ENCODE measurements at places on chromosomes 7 and 10. TPM values are rescaled to one million over a fixed set of nuclear protein-coding genes. Genes with fewer than 3 reads are reported as not detected.

DNA sequence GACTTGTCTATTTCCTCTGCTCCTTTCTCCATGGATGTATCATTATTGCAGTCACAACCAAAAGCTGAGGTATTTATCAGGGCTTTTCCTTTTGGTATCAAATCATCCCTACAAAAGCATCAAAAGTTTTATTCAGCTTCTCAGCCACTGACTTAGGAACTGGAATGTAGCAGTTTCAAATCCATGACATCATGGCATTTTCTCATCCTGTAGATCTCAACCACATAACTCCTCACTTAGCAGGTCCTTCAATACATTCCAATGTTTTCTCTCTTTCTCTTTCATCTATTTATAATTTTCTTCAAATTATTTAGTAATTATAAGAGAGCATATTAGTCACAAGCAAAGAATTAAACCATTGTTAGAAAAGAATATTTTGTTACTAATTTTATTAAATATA lies 537.4 kb upstream of the SORCS1 start:
- H3K27ac ChIP-seq, result no peak overlapping the region
- H3K36me3 ChIP-seq, result no peaks in the 10 kb centered on the region
- no peaks in the 10 kb centered on the region for H3K27me3 ChIP-seq
- no peaks in the 10 kb centered on the region for H3K4me1 ChIP-seq
- H3K4me3 ChIP-seq, result no peak overlapping the region

The ITIH5 gene
- 14.6 TPM for total RNA-seq

DNA sequence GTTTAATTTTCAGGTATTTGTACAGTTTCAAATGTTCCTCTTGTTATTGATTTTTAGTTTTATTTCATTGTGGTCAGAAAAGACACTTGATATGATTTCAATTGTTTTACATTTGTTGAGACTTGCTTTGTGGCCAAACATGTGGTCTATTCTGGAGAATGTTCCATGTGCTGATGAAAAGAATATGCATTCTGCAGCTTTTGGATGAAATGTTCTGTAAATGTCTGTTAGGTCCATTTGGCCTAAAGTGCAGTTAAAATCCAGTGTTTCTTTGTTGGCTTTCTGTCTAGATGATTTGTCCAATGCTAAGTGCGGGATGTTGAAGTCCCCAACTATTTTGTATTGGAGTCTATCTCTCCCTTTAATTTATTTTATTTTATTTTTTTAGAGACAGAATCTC lies 70.5 kb downstream of the ZNF503 start:
- no peaks in the 10 kb centered on the region for H3K36me3 ChIP-seq
- DNase-seq, result no peak
- H3K27ac ChIP-seq, result no peak overlapping the region
- no peak overlapping the region for H3K4me3 ChIP-seq

GRCh38 chr7:19815546-19815945 lies 42.1 kb upstream of the TMEM196 start:
- H3K4me3 ChIP-seq, result no peak overlapping the region
- no peaks in the 10 kb centered on the region for H3K27me3 ChIP-seq
- no peaks in the 10 kb centered on the region for H3K36me3 ChIP-seq
- no peak for DNase-seq

GRCh38 chr7:55237156-55237893 lies 127.8 kb upstream of the LANCL2 start:
- no peaks in the 10 kb centered on the region for H3K36me3 ChIP-seq
- no peaks in the 10 kb centered on the region for H3K27me3 ChIP-seq
- no peak overlapping the region for H3K27ac ChIP-seq
- H3K4me1 ChIP-seq, result no peaks in the 10 kb centered on the region

- DNase-seq, result no peak
- H3K27ac ChIP-seq, result peak overlapping the region; percentile 64
- no peaks in the 10 kb centered on the region for H3K27me3 ChIP-seq
- H3K4me1 ChIP-seq, result peaks cover 20% of the 10 kb centered on the region
- no peak overlapping the region for H3K4me3 ChIP-seq
These were observed 2.4 kb upstream of the CFAP69 start for GRCh38 chr7:90242369-90243168.

DNA sequence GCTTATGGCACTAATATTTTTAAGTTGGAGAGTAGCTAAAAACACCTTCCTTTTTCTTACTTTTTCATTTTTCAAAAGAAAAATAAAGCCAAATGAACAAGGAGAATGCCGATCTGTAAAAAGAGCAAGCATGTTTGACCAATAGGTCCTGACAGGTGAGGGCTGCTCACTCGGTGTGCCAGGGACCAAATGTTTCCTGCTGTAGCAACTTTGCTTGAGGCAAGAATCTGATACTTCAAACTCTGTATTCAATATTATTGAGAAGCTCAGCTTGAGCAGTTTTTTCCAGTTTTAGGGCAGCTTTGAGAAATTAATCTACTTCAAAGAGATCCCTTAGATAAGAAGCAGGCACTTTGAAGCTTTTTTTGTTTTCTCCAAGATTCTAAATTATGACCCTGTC lies 298.1 kb downstream of the BICC1 start:
- H3K36me3 ChIP-seq, result no peaks in the 10 kb centered on the region
- no peak for DNase-seq
- H3K27ac ChIP-seq, result no peak overlapping the region
- no peaks in the 10 kb centered on the region for H3K4me1 ChIP-seq

DNA sequence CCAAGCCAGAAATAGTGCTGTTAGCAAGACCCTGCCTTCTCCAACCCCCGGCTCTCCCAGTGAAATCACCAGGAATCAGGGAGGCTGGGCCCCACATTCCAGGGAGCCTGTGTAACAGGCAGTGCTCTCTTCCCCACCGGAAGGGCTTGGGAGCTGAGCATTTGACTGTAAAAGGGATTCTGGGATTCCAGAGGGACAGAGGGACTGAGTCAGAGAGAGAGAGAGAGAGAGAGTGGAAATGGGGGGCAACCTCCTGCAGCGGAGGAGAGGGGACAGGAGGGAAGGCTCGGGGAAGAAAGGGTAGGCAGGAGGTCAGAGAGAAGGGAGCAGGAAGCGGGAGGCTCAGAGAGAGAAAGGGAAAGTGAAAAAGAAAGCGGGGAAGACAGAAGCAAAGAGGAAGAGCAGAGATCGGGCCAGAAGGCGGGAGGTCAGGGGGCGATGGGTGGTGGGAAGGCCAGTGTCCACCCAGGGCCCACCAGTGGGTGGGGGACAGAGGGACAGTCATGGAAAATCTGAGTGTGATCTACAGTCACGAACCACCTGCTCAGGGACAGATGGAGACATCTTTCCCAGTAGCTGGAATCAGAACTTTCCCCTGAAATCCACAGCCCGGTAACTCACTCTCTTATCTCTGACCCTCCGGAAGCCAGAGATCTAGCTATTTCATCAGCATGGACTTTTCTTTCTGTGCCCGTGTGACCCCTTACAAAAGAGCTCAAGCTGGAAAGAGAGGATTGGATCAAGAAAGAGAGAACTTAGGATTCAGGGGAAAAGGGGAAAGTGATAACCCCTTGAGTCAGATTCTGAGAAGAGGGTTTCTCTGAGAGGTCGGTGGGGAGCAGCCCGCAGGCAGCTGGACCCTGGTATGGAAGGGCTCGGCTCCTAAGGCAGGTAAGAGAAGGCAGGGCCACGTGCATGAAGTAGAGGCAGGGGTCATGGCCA lies 4.6 kb upstream of the SERPINE1 start:
- H3K4me3 ChIP-seq, result peak overlapping the region; percentile 17
- peaks cover 2% of the 10 kb centered on the region for H3K27me3 ChIP-seq
- peak overlapping the region; percentile 88 for H3K27ac ChIP-seq
- no peaks in the 10 kb centered on the region for H3K36me3 ChIP-seq
- peaks cover 14% of the 10 kb centered on the region for H3K4me1 ChIP-seq

The CPXM2 gene
- 10.2 TPM for total RNA-seq

GRCh38 chr10:3287572-3288445 lies 115.2 kb upstream of the PITRM1 start:
- H3K27ac ChIP-seq, result peak overlapping the region; percentile 58
- H3K27me3 ChIP-seq, result no peaks in the 10 kb centered on the region
- H3K4me3 ChIP-seq, result no peak overlapping the region
- no peaks in the 10 kb centered on the region for H3K36me3 ChIP-seq
- H3K4me1 ChIP-seq, result peaks cover 4% of the 10 kb centered on the region

DNA sequence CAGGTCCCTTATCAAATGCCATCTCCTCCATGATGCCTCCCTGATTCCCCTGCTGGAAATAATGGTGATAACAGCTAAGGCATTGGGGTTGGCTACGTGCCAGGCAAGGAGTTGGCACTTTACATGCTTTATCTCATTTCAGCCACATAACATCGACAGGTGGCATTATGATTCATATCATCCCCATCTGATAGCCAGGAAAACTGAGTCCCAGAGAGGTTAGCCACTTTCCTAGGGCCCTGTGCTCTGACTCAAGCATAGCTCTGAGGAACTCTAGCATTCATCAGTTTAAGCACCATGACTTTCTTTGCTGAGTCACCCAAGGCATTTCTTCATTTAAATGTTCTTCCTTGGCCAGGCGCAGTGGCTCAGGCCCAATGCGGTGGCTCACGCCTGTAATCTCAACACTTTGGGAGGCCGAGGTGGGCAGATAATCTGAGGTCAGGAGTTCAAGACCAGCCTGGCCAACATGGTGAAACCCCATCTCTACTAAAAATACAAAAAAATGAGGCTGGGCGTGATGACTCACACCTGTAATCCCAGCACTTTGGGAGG lies 6.6 kb downstream of the LEP start:
- H3K27ac ChIP-seq, result no peak overlapping the region
- DNase-seq, result no peak
- no peaks in the 10 kb centered on the region for H3K27me3 ChIP-seq
- no peaks in the 10 kb centered on the region for H3K36me3 ChIP-seq

DNA sequence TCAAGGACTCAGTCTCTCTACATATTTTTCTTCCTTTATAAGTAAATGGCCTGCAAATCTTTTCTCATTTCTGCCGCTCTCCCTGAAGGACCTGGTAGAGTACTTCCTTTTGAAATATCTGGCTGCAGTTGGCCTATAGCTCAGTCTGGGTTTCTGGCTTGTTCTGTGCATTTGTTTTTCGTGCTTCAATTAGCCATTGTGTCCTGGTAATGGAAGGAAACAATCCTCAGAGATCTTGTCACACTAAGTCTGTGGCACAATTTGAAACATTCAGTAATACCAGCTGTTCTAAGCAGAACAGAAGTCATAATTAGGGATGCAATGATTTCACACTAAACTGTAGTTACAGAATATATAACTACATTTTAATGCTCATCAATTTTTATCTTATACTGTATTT lies 545.0 kb downstream of the NRG3 start:
- no peaks in the 10 kb centered on the region for H3K36me3 ChIP-seq
- no peaks in the 10 kb centered on the region for H3K27me3 ChIP-seq
- H3K27ac ChIP-seq, result no peak overlapping the region
- DNase-seq, result no peak
- H3K4me1 ChIP-seq, result no peaks in the 10 kb centered on the region

DNA sequence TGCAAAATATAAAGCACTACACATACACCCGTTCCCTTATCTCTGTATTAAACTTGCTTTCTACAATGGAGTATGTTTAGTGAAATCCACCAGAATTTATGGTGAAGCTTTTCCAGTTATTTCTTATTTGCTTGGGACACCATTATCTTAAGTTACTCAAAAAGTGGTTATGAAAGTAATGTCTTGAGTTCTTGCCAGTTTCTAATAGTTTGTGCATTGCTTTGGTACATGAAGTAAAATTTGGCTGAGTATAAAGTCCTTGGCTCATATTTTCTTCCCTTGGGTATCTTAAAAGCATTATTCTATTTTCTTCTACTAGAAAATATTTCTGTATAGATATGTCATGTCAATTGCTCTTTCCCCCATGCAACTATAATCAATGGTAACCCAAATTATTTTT lies 85.2 kb downstream of the POLR1F start:
- no peaks in the 10 kb centered on the region for H3K4me1 ChIP-seq
- H3K4me3 ChIP-seq, result no peak overlapping the region
- H3K27me3 ChIP-seq, result no peaks in the 10 kb centered on the region
- no peak for DNase-seq
- no peaks in the 10 kb centered on the region for H3K36me3 ChIP-seq

- H3K27ac ChIP-seq, result no peak overlapping the region
- no peaks in the 10 kb centered on the region for H3K27me3 ChIP-seq
- no peaks in the 10 kb centered on the region for H3K4me1 ChIP-seq
- H3K36me3 ChIP-seq, result no peaks in the 10 kb centered on the region
These were observed 184.6 kb upstream of the PLXNA4 start for GRCh38 chr7:132760866-132761265.

The GRID2IP gene
- total RNA-seq, result 0.37 TPM

DNA sequence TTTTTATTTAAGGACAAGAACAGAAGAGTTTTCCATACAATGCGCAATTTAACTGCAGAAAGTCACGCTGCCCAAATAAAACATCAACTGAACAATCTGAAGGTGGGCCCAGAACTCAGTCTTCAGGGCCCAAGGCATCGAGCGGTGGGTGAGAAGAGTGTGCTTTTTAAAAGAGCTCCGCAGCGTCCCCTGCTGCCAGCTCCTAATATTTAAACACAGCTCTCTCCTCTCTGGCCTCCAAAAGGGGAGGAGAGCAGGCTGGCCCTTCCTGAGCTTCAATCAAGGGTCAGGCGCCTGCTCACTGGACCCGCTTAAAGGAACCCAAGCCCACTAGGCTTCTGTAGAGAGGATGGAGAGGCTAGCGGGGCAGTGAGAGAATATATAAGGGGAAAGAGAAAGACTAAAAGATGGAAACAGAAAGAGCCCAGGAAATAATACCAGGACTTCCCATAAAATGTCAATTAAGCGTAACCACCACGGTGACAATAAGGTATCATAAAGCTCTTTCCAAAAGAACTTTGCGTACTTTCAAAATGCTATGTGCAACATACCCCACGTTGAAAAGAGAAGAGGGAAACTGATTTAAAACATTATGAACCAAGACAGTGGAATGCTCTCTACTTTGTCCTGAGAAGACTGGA lies 2.8 kb downstream of the FAM53B start:
- H3K27me3 ChIP-seq, result no peaks in the 10 kb centered on the region
- H3K4me3 ChIP-seq, result no peak overlapping the region
- DNase-seq, result peak; percentile 91
- H3K36me3 ChIP-seq, result no peaks in the 10 kb centered on the region

The ZNF394 gene
- 39.5 TPM for total RNA-seq

DNA sequence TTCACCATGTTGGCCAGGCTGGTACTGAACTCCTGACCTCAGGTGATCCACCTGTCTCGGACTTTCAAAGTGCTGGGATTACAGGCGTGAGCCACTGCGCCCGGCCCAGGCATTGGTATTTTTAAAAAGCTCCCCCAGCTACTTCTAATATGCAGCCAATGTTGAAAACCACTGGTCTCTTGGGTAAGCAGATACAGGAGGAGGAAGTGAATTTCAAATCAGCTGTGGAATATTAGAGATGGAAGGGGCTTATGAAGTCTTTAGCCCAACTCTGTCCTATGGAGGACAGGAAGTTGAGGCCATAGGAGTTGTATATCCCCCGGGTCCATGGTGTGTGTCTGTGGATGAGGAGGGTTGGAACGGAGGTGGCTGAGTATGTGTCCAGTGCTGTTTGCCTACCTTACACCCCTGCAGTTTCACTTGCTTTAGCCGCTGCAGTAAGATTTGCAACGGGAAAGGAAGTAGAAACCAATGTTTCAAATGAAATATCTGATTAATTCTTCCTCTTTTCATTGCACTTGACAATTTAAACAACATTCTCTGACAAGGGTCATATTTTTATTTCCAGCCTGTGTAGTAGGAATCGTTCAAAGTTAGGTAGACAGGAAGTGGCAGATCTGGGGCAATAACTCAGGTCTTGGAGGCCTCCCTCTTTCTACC lies 3.4 kb downstream of the PDE6C start:
- no peak for DNase-seq
- H3K27me3 ChIP-seq, result no peaks in the 10 kb centered on the region
- no peaks in the 10 kb centered on the region for H3K4me1 ChIP-seq
- H3K27ac ChIP-seq, result no peak overlapping the region

The HELLS gene
- total RNA-seq, result 15.1 TPM

The DRGX gene
- total RNA-seq, result 0.37 TPM
